Hindlimb muscle (tissue), 1 donor: ENCODE measurements at places on chromosomes 1 and 21. TPM values are rescaled to one million over a fixed set of nuclear protein-coding genes. Genes with fewer than 3 reads are reported as not detected.

GRCh38 chr1:40612345-40612831 is 53.1 kb downstream of the RIMS3 start:
- peak; percentile 72 for DNase-seq

- DNase-seq: no peak
These were observed 31.3 kb upstream of the TRIM67 start for GRCh38 chr1:231130544-231130943.

DNA sequence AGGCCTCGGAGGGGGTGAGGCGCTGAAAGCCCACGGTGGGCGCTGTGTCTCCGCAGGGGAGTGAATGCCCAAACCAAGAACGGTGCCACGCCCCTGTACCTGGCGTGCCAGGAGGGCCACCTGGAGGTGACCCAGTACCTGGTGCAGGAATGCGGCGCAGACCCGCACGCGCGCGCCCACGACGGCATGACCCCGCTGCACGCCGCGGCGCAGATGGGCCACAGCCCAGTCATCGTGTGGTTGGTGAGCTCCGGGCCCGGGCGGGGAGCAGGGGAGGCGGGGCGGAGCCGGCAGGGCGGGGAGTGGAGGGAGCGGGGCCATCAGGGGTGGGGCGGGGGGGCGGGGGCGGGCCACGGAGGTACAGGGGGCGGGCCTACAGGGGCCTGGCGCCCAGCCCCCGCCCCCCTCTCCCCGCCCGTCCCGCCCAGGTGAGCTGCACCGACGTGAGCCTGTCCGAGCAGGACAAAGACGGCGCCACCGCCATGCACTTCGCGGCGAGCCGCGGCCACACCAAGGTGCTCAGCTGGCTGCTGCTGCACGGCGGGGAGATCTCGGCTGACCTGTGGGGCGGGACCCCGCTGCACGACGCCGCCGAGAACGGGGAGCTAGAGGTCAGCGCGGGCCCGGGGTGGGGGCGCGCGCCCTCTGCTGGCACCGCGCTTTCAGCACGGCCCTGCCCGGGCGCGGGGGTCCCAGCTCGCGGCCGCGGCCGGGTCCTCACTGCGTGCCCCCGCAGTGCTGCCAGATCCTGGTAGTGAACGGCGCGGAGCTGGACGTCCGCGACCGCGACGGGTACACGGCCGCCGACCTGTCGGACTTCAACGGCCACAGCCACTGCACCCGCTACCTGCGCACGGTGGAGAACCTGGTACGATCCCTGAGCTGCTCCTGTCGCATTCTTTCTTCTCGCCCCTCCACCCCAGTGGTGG is 15.9 kb downstream of the ESPN start:
- DNase-seq: no peak

GRCh38 chr1:203706444-203706843 is 58.5 kb upstream of the LAX1 start:
- no peak for DNase-seq

- DNase-seq: no peak
These were observed 100.7 kb upstream of the SLC25A33 start for GRCh38 chr1:9438431-9439073.

GRCh38 chr1:38718031-38718430 is 141.5 kb downstream of the RRAGC start:
- DNase-seq: no peak

DNA sequence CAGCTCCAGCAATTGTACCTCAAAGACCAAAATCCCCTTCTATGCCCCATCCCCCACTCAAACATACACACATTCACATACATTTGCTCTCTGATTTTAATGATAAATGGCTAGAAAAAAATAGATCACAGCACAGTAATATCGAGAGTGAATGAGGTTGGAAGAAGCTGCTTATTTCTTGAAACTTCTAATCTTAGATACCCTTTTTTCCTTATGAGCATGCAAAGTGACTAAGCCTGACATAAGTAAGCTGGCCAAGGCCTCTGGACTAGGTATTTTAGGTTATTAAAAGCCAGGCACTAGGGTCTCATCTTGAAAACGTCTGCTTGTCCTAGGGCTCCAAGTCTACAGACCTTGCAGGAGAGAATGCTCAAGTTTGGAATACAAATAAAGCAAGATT is 133.6 kb downstream of the TGFBR3 start:
- DNase-seq: no peak

DNA sequence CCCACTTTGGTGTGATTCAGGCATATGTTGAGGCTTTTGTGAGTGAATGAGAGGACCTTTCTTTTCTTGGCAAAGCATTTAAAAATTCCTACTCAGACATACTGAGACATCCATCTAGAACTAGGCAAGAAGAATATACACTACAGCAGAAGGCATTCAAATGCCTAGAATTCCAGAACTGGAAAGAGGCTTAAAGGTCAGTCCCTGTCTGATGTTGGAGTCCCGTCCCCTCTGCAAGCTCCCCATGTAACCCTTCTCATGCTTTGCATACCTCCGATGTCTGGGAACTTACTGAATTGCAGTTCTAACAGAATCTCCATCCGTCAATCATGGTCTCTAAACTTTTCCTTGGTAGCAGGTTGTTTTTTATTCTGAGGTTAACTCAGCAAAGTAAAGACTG is 152.9 kb downstream of the ATP6V1G3 start:
- no peak for DNase-seq

- peak; percentile 47 for DNase-seq
These were observed 388.8 kb downstream of the NTNG1 start for GRCh38 chr1:107529511-107530149.

GRCh38 chr1:6353619-6353954 is 40.0 kb downstream of the ACOT7 start:
- DNase-seq: no peak

- no peak for DNase-seq
These were observed 22.8 kb downstream of the TMEM50A start for GRCh38 chr1:25360596-25361581.

- DNase-seq: no peak
These were observed 43.0 kb upstream of the TARDBP start for GRCh38 chr1:10969267-10969970.

DNA sequence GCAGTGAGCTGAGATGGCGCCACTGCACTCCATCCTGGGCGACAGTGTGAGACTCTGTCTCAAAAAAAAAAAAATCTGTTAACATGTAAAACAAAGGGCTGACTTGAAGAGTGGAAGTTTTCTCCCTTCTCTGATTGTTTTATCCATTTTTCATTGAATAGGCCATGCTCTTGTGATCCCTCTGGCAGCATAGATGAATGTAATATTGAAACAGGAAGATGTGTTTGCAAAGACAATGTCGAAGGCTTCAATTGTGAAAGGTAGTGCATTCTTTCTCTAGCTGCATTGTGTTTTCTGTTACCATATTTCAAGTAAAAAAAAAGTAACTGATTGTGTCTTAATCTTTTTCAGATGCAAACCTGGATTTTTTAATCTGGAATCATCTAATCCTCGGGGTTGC is 69.6 kb upstream of the LAMC2 start:
- no peak for DNase-seq

DNA sequence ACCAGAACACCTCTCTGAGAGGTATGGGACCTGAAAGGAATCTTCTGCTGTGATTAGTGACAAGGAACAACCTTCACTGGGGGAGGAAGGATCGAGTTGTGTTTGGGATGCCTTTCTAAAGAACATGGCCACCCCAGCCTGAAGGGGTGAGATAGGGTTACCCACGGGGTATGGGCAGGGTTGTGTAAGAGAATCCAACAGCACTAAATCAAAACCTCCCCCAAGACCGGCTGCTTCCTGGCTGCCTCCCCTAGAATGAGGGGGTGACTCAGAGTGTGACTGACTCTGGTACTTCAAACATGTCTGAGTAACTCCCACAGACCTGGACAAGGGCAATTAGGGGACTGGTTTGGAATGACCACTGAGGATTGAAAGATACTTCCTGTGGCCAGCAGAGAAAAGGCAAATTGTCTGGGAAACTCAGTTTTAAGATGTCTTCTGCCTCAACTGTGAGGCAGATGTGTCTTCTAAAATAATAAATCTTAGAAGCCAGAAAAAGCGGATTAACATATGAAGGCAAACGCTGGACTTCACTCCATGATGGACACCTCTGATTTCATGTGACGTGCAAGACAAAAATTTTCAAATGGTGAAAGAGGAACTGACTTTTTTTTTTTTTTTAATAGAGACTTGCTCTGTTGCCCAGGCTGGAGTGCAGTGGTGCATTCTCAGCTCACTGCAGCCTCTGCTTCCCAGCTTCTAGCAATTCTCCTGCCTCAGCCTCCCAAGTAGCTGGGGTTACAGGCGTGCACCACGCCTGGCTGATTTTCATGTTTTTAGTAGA is 6.7 kb upstream of the PTPN14 start:
- DNase-seq: no peak

- peak; percentile 30 for DNase-seq
These were observed 5.9 kb upstream of the NUF2 start for GRCh38 chr1:163315773-163316374.

GRCh38 chr21:46049890-46050667 is 47.8 kb upstream of the COL6A2 start:
- no peak for DNase-seq

DNA sequence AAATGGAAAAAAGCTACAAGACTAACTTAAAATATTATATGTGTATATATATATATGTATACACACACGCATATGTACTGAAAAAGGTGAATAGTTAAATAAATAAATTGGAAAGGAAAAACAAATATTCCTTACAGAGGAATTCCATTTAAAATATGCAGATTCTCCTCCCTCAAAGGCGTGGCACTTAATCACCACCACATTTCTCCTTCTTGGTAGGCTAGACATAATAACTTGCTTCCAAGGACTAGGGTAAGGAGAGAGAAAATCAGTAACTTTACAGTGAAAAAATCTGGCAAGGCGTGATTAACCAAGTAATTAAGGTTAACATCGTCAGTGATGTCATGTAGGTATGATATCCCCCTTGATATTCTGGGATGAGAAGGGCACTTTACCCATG is 84.0 kb upstream of the USP25 start:
- no peak for DNase-seq

DNA sequence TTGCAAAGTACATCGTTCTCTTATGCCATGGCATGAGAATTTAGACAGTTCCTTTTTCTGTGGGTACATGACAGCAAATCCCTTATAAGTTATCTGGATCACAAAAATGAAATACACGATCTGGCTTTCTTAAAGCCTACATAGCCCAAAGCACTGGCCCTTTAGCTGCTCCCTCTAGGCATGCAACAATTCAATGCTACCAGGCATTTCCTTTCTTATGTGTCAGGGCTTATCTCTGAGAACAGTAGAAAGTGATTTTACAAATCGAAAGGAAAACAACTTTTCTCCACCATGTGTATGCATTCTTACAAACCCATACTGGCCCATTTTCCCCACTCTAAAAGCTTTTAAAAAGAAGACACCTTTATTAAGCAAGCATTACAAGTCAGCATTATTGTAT is 139.7 kb downstream of the GRIK1 start:
- DNase-seq: no peak

DNA sequence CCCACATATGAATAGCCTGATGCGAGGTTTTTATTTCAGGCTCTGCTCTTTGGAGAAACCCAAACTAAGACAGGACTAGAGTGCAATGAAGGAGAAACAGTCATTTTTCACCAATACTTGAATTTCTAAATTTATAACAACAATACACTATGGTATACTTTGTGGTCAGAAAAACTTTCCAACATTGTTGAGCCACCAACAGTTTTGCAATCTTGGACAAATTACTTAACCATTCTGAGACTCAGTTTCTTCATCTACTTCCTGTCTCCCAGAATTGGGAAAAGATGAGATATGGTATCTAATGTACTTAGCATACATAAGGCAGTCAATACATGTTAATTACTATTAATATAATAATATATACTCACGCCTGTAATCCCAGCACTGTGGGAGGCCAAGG is 519.8 kb upstream of the PLXNA2 start:
- DNase-seq: no peak

DNA sequence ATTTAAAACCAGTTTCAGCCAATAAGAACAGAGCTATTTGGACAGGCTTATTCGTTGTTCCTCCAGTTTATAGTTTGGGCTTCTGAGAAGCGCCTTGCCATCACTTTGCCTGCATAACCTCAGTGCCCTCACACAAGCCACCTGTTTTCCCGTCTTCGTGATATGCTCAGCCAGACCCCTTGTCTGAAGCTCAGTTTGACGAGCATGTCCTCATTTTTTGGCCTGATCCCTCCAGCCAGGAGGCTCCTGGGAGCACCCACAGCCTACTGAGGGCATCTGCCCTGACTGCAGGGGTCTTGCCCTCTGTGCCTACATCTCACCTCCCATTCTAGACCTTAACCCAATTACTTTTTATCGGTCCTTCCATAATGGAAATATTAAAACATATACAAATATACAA is 95.3 kb downstream of the ADARB1 start:
- DNase-seq: no peak

DNA sequence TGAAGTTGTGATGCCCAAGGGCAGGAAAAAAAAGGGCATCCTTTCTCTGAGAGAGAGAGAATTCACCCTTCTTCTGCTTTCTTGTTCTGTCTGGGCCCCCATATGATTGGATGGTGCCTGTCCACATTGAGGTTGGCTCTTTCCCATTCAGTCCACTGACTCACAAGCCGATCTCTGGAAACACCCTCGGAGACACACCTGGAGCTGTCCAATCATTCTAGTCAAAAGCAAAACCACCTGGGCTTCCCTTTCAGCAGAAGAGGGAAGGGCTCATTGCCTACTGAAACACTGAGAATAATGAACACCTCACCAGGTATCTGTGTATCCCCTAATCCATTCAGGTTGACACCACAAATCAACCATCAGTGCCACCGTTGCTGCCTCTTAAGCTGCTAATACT is 103.7 kb upstream of the GNG12 start:
- no peak for DNase-seq

GRCh38 chr1:25427696-25428095 is 3.0 kb upstream of the MACO1 start:
- no peak for DNase-seq

Gene GLIS1
- polyA plus RNA-seq: not detected

Gene DNAI4
- polyA plus RNA-seq: 2.0 TPM

Gene SLC37A1
- polyA plus RNA-seq: 2.5 TPM

Gene HAO2
- polyA plus RNA-seq: not detected

Gene BEST4
- polyA plus RNA-seq: 0.19 TPM

Gene CFAP141
- polyA plus RNA-seq: not detected

Gene RUNX3
- 0.72 TPM for polyA plus RNA-seq
